Stimulated activated CD4-positive, alpha-beta T cell treated with anti-CD3 and anti-CD28 coated beads, Interleukin-1b, Interleukin-23, amount 100 ng/mL, for 4 hours (primary cell): ENCODE measurements at places on chromosomes 13 and 19.

DNA sequence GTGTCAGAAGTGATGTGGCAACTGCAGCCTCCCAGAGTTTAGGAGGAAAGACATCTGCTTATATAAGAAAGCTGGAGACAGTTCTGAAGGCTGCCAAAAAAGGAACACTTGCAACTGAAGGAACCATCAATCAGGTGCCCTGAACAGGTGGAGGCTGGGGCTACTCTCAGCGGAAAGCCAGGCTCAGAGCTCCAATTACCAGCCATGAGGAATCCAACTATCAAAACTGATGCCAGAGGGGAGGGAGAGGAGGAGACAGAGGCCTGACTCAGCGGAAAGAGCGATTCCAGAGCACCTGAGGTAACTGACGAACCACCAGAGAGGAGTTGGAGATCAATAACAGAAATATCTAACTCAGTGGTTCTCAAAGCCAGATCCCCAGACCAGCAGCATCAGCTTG is 24.3 kb downstream of the LEUTX start:
- DNase-seq, result no peak

DNA sequence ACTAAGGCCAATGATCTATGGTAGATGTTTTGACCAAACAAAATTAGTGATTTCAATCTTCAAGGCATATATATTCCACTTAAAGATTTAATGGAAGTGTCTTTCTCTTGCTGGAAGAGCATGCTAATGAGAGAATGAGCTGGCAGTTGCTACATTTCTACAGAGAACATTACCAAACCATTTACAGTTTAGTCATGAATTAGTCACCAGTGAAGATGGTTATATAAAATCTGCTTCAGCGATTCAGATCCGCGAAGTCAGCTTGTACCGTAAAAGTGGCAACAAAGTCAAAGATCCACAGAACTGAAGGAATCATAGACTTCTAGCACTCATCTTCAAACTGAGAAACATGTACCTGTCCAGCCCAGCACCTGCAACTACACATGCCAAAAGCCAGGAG is 156.3 kb downstream of the SLITRK5 start:
- DNase-seq, result no peak

DNA sequence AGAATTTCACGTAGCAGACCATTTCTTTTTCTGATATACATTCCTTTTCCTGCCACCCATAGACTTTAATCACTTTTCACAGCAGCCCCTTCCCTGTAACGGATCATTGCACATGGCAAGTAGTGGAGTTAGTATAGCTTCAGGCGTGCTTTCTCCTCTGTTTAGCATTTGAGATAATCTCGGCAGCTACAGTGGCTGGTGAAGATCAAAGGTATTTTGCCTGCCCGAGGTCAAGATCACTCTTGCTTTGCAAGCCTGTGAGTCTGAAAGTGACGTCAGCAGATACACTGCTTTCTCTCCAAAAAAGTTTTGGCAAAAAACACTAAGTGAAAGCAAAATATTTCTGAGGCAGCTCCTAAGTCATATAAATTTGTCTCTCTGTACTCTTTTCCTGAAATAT is 260.0 kb downstream of the NDFIP2 start:
- no peak for DNase-seq

DNA sequence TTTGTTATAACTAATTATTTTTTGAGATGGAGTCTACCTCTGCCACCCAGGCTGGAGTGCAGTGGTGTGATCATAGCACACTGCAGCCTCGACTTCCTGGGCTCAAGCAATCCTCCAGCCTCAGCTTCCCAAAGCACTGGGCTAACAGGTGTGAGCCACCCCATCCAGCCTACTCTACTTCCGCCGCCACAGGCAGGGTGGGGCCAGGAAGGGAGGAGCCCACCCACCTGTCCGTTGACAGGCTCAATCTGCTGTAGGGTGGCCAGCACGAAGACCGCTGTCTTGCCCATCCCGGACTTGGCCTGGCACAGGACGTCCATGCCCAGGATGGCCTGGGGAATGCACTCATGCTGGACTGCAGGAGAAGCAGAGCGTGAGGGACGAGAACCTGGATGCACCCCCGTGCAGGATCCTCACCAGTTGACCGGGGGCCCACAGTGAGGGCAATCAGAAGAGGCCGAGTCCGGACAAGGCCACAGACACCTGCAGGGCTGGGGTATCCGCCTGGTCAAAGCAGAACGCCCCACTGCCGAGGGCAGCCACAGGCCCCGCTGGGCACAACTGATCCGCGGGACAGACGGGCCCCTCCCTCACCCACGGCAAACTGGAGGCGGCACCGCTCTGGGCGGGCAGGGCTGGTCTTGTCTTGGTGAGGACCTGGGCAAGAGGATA is 6.7 kb downstream of the DDX39A start:
- no peak for DNase-seq

GRCh38 chr19:41795031-41795461 is 1.3 kb upstream of the CEACAM3 start:
- DNase-seq, result peak; percentile 29

DNA sequence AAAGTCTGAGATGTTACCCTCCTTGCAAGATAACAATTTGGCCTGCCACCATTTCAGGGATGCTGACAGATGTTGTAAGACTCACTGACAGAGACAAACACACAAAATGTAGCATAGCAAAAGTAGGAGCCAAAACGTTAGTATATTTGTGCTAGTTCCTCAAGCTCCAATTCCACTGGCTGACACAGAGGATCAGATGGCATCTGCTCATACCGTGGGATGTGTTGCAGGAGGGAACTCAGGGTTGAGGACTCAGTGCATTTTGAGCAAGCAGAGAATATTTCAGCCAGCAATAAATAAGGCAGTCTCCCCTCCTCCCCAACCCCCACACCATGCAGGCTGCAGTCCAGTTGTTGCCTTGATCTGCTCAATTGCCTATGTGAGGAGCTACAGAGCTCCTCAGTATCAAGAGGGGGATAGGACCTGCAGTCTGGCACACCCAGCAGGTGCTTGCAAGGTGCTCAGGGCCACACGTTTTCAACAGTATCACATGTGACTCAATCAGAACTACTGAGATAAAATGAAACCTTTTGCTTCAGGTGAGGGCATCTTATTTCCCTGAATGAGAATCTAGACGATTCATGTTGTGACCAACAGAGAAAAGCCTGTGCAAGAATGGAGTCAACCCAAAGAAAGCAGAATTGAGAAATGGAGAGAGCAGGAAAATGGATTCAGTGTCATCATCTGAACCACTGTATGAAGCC is 23.6 kb upstream of the LRCH1 start:
- no peak for DNase-seq

DNA sequence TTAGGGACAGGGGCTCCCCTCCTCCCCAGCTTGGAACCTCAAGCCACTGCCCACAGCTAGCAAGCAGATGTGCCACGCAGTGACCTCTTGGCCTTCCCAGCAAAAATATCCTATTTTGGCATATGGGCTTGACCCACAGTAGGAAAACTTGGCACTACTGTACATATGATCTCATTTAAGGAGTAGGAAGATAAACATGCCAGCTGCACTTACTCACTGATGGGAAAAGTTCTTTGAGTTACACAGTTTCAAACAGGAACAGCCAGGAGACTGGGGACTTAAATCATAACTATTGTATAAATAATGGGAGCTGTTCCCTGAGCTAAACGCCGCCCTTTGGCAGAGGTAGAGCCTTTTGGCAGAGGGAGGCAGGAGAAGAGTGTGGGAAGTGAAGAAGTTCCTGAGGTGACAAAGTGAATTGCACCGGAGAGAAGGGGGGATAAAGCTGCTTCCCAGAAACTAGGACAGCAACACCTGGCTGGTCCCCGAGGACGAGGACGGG is 6.1 kb downstream of the SACS start:
- no peak for DNase-seq

- DNase-seq, result no peak
Observed at GRCh38 chr19:32287811-32288227, 57.6 kb upstream of the ZNF507 start.

- peak; percentile 15 for DNase-seq
Observed at GRCh38 chr19:54517483-54517882, 14.9 kb downstream of the LAIR2 start.

DNA sequence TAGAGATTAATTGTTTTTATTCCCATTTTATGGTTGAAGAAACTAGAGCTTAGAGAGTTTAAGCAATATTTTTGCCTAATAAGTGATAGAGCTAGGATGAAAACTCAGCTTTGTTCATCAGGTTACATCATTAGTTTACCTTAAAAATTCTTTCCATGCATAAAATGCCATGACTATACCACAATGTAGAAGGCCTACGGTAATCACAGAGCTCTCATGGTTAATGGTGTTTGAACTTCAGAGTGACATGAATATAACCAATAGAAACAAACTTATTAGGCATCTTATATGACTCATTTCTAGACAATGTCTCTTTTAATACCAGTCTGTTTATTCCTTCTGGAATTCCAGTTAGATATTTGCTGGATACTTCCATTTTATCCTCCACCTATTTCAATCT is 78.5 kb downstream of the FGF9 start:
- no peak for DNase-seq

DNA sequence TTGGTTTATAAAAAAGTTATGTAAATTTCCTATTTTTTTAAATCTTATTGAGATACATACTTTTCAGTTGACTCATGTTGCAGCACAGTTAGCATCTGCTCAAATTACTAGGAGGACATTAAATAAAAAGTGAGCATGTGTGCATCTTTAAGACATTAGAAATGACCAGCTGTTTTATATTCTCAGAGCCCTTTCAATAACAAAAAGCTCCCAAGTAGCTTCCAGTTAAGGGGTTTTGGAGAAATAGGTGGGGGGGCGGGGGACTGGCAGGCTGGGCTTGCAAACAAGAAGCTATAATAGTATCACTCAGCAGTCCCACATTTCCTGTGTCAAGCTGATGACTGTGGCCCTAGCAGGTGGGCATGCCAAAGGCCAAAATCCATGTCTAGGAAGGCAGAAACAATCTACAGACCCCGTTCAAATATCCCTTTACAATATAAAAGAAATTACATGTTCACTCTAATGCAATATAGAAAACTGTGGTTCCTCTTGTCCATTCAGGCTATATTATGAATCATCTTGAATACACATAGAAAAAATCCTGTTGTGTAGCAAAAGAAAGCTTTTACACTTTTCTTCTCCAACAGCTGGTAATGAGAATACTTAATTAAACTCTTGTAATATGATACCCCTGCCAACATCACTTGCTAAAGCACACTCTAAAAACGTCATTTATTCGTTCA is 1713.2 kb upstream of the SLC10A2 start:
- DNase-seq, result no peak

- peak; percentile 70 for DNase-seq
Observed at GRCh38 chr19:13212759-13213330, 62.6 kb downstream of the IER2 start.

DNA sequence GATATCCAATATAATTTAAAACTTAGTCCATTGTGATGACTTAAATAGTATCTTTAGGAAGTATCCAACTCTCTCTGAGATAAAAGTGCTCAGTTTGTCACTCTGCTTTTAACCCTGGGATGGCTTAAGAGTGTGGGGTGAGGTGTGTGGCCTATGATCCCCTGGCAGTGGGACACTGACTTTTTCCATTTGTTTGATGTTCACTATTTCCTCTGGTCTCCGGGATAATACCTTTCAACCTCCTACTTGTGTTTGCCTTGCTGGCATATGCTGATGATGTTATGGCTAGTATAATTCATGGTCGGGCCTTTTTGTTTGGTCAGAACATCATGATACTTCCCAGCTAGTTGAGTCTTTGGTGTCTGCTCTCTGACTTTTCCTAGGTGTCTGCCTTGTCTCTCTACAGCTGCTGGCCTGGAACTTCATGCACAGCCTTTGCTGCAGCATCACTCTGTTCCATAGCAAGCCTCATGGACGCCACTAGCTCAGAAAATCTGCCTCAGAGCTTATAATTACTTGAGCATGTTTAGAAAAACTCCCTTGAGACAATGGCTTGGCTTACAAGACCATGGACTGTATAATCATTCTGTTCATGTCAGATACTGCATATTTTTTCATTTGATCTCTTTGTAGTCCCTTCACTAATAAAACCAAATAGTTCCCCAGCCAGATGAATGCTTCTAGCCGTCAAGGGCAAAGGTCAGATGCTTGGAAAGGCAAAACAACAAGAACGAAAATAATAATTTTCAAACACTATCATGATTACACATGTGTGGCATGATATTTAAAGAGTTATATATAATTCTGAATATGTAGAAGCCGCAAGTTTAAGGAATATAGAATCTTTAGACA is 75.2 kb downstream of the WDFY2 start:
- DNase-seq, result no peak

GRCh38 chr19:47120470-47121067 is 7.0 kb upstream of the ZC3H4 start:
- DNase-seq, result no peak

GRCh38 chr13:46810440-46810839 is 13.5 kb upstream of the ESD start:
- no peak for DNase-seq

DNA sequence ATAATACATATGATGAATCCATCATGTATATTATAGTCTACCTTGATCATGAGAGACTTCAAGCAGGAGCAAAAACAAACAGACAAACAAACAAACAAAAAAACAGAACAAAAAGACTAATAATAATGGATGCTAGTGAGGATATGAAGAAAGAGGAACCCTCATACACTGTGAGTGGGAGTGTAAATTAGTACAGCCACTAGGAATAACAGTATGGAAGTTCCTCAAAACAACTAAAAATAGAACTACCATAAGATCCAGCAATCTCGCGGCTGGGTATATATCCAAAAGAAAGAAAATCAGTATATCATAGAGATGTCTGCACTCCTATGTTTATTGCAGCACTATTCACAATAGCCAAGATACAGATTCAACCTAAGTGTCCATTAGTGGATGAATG is 7.0 kb upstream of the DLEU7 start:
- no peak for DNase-seq

GRCh38 chr19:17645339-17645963 is 42.7 kb downstream of the UNC13A start:
- no peak for DNase-seq

DNA sequence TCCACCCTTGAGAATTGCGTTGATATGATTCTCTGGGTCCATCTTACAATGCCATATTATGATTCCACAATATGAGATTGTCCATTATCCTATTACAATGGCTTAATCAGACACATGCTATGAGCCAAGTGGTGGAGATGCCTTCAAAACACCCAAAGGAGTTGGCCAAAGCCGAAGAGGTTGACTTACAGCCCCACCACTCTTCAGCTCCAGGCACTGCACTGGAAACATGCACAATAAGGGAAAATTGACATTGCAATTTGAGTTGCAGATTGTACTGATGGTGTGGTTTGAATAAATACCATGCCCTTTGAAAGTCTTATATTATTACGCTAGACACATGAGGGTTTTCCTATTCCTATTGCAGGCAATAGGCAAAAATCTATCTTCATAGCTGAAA is 75.4 kb upstream of the TNFSF11 start:
- DNase-seq, result no peak

DNA sequence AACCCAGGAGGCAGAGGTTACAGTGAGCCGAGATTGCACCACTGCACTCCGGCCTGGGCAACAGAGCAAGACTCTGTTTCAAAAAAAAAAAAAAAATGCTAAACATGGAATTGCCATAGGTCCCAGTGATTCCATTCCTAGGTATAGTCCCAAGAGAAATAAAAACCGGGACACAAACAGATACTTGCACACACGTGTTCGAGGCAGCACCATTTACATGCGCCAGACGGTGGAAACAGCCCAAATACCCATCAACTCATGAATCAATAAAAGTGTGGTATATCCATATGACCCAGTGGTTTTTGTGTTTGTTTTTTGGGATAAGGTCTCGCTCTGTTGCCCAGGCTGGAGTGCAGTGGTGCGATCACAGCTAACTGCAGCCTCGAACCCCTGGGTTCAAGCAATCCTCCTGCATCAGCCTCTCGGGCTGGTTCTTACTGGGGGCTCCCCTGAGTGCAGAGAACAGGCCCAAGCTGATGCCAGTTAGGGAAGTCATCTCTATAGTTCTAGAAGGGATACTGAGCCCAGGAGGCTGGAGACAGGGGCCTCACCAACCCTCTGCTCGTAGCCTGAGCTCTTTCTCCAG is 8.5 kb downstream of the KLF2 start:
- DNase-seq, result no peak
